Spinal cord (tissue), 10 donors: ENCODE measurements at places on chromosomes 1 and 21.

- H3K36me3 ChIP-seq, result peaks cover 6% of the 10 kb centered on the region
- H3K27ac ChIP-seq, result peak within 1 kb of the TSS; percentile 86
- no peaks in the 10 kb centered on the region for H3K27me3 ChIP-seq
- peaks cover 39% of the 10 kb centered on the region for H3K4me1 ChIP-seq
Measured at GRCh38 chr1:113978863-113979702, at the start of gene OLFML3. Gene OLFML3 (plus strand): TSS chr1:113979474. CDS start chr1:113979517, 43 bp downstream.

GRCh38 chr1:236639686-236640085 lies 35.4 kb upstream of the HEATR1 start:
- peaks cover 11% of the 10 kb centered on the region for H3K4me1 ChIP-seq
- no peaks in the 10 kb centered on the region for H3K27me3 ChIP-seq
- H3K36me3 ChIP-seq, result no peaks in the 10 kb centered on the region
- H3K27ac ChIP-seq, result peak overlapping the region; percentile 33
- H3K4me3 ChIP-seq, result no peak overlapping the region

GRCh38 chr21:45054927-45055612 lies 19.3 kb upstream of the ADARB1 start:
- H3K4me1 ChIP-seq, result peaks cover 5% of the 10 kb centered on the region
- no peak overlapping the region for H3K27ac ChIP-seq
- no peaks in the 10 kb centered on the region for H3K27me3 ChIP-seq

DNA sequence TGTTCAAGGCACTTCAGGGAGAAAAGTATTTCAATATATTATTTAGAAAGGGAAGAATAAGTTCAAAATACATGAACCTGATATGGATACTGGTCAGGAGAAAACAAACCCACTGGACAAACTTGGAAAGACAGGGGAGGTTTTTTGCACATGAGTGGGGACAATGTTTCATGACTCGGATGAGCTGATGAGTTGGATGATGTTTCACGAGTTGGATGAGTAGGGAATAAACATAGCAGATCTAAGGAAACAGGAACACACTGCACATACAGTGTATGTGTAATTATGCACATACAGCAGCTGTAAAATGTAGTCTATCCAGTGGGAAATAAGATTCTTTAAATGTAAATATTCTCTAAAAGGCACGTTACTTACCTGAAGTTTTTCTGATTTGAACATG lies 682.9 kb upstream of the ADAMTS5 start:
- H3K27ac ChIP-seq, result no peak overlapping the region
- H3K4me3 ChIP-seq, result no peak overlapping the region
- no peaks in the 10 kb centered on the region for H3K4me1 ChIP-seq

DNA sequence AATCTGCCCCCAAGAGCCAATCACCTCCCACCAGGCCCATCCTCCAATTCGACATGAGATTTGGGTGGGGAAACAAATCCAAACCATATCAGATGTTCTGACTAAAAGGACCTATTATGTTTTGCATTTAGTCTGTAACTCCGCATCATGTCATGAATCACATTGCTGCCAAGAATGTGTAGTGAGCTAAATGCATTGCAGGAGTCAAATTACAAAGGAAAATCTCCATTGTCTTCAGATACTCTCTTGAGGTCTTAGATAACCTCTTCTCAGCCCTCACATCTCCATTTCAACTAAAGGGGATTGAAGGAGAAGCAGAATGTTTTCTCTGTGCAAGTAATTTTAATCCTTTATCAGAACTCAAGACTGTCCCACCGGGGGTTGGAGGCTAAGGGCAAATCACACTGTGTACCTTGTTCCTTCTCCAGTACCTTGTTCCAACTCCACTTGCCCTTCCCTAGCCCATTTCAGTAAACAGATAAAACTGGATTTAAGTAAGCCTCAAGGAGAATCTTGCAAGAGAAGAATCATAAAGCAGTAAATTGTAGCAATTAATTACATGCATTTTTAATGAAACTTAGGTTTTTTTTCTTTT lies 34.1 kb downstream of the EXTL2 start:
- H3K4me3 ChIP-seq, result no peak overlapping the region
- no peaks in the 10 kb centered on the region for H3K27me3 ChIP-seq

DNA sequence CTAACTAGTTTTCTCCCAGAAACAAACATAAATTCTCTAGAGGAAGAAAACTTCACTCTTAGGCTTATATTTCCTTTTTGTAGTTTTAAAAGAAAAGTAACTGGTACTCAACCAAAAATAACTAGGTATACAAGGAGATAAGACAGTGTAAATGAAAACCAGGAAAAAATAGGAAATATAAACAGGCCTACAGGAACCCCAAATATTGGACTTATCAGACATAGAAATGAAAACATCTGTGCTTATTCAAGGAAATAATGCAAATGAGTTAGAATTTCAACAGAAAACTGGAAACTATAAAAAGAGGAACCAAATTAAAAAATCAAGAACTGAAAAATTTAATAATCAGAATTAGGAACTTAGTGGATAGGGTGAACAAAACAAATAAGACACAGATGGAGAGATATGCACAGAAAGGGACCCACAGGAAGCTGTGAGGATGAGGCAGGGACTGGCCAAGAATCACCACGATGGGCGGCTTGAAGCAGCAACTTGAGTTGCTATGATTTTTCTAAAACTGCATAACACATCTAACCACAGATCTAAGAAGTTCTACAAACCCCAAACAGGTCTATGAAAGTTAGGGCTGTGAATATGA lies 67.5 kb upstream of the ACTRT2 start:
- H3K4me3 ChIP-seq, result no peak overlapping the region
- H3K27ac ChIP-seq, result no peak overlapping the region
- no peaks in the 10 kb centered on the region for H3K36me3 ChIP-seq
- DNase-seq, result no peak
- peaks cover 6% of the 10 kb centered on the region for H3K4me1 ChIP-seq

- H3K27me3 ChIP-seq, result no peaks in the 10 kb centered on the region
- DNase-seq, result no peak
- no peak overlapping the region for H3K4me3 ChIP-seq
- peaks cover 7% of the 10 kb centered on the region for H3K4me1 ChIP-seq
Measured at GRCh38 chr1:53130878-53131589, 11.4 kb downstream of the SLC1A7 start.

DNA sequence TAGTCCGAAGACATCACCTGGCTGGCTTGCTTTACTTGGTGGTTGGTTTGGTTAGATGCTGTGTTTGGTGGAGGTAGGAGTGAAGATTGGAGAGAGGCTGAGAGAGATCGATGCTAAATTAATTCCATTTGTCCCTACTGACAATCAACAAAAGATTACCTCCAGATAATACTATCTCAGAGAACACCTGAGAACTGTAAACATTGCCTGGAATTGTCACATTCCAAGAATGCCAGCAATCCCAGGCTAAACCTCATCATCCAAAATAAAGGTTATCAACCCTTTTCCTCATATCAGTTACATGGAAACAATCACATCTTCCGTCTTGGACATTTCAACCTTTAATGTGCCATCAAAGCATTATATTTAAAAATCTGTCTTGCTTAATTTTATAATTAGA lies 141.0 kb downstream of the GRIK1 start:
- H3K4me3 ChIP-seq, result no peak overlapping the region
- H3K4me1 ChIP-seq, result no peaks in the 10 kb centered on the region
- H3K36me3 ChIP-seq, result no peaks in the 10 kb centered on the region
- DNase-seq, result no peak

- H3K4me3 ChIP-seq, result no peak overlapping the region
- peaks cover 34% of the 10 kb centered on the region for H3K4me1 ChIP-seq
- H3K27me3 ChIP-seq, result no peaks in the 10 kb centered on the region
- peaks cover 45% of the 10 kb centered on the region for H3K36me3 ChIP-seq
- DNase-seq, result no peak
Measured at GRCh38 chr1:3403011-3403345, 51.5 kb upstream of the ARHGEF16 start.

DNA sequence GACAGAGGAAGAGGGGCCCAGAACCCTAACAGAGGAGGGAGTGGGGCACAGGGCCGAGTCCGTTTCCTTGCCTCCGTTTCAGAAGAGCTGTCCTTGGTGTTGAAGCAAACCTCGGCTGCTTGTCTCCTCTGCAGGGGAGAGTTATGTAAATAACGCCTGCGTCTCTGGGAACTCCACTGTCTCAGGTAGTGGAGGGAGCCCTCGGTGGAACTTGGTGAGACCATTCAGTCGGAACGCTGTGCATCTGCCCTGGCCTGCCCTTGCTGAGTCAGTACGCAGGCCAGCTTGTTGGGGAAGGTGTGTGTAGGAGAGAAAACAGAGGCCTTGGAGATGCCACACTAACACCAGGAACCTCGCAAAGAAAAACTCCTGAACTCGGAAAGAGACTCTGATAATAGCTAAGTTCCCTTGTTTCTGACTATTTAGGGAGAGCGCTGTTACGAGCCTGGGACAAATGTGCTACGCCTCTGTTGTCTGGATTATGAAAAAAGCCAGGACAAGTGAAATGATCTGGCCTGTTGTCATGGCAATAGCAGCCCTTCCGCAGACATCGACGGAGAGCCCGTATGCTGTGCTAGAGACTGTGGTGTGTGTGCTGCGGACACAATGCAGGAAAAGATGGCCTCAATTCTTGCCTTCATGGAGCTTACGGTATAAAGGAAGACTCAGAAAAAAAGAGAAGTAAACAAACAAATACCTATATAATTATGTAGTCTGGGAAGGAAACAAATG lies 94.6 kb upstream of the AKT3 start:
- H3K27me3 ChIP-seq, result no peaks in the 10 kb centered on the region
- no peak overlapping the region for H3K27ac ChIP-seq
- H3K36me3 ChIP-seq, result no peaks in the 10 kb centered on the region

DNA sequence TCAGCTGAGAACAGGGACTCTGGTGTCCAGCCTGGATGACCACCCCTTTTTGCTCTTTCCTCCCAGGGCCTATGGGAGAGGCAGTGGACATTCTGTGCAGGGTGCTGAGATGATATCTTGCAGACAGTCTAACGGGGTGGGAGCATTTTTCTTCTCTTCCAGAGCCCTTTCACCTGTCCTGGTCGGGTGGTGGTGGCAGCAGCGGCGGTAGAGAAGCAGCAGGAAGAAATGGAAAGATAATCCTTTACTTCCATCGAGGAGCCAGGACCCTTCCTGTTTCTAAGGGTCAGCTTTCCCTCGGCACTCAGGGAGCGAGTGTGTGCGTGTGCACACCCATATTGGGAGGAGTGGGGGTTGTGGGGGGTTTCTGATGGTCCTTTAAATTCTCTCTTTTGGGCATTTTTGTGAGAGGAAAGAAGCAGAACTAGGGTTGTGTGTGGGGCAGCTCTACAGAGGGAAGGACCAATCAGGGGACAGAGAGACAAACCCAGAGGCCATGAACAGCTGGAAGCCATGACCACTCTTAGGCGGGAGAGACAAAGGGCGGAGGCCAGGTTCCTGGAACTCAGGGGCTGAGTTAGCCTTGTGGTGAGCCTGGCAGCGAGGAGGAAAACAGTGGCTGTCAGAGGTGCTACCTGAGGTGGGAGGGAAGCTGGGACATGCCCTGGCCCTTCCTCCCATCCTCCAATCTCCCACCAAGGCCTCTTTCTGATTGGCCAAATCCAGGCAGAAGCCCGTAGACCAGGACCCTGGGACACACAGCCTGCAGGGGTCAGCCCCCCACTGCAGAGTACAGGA lies 31.2 kb upstream of the CSF3R start:
- H3K27me3 ChIP-seq, result no peaks in the 10 kb centered on the region
- H3K4me1 ChIP-seq, result peaks cover 5% of the 10 kb centered on the region
- DNase-seq, result no peak
- H3K36me3 ChIP-seq, result no peaks in the 10 kb centered on the region
- no peak overlapping the region for H3K27ac ChIP-seq

- H3K27me3 ChIP-seq, result no peaks in the 10 kb centered on the region
- peaks cover 27% of the 10 kb centered on the region for H3K4me1 ChIP-seq
- DNase-seq, result no peak
- no peak overlapping the region for H3K27ac ChIP-seq
- H3K4me3 ChIP-seq, result no peak overlapping the region
- H3K36me3 ChIP-seq, result no peaks in the 10 kb centered on the region
Measured at GRCh38 chr1:5690291-5690690, 301.9 kb downstream of the NPHP4 start.

DNA sequence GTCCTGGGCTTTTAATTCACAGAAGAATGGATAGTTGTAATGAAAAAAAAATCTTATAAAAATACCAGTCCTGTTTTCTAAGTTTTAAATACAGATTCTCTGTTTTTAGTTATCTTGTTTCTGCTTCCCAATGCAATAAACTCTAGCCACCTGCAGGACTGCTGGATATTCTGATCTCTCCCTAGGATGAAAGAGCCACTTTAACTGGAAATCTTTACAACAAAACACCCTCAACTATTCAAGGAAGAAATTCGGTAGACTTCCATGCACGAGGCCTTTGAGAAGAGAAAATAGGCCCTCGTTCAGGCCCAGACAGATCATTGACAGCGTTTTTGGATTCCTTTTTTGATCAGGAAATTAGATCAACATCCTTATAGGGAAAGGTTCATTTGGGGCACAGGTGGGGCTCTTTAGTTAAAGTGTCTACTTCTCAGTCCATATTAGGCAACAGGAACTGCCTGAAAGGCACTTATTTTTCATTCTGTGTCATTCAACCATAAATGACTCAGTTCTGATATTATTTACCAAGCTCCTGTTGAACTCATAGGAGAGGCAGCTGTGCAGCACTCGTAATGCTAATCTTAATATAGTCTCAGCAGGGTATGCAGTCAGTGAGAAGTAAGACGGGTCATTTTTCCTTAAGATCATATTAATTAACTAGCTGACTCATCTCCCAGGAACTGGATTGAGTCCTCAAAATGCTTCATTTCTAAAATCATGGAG lies 71.1 kb upstream of the ERRFI1 start:
- no peak overlapping the region for H3K27ac ChIP-seq
- H3K4me1 ChIP-seq, result no peaks in the 10 kb centered on the region
- H3K4me3 ChIP-seq, result no peak overlapping the region
- no peaks in the 10 kb centered on the region for H3K36me3 ChIP-seq

- H3K4me3 ChIP-seq, result no peak overlapping the region
- no peak overlapping the region for H3K27ac ChIP-seq
- peaks cover 61% of the 10 kb centered on the region for H3K4me1 ChIP-seq
- H3K27me3 ChIP-seq, result peaks cover 100% of the 10 kb centered on the region
- no peaks in the 10 kb centered on the region for H3K36me3 ChIP-seq
- DNase-seq, result no peak
Measured at GRCh38 chr21:36706482-36706852, 7.6 kb downstream of the SIM2 start.
